Umbilical cord (tissue), 2 donors: ENCODE measurements at places on chromosomes 3 and 15.

DNA sequence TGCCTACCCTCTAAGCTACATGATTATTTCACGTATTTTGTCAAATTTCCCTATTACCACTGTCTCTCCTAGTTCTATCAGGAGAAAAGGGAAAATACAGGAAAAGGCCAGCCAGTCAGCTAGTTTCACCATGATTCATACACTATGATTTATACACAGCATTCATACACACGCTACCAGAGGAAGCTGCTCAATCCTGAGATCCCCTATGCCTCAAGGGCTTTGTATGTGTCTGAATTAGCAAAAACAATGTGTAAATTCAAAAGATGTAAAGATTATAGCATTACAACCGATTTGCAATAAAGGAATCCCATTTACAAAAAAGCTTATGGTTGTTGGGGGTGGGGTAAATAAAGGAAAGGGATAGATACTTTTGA, 3.1 kb upstream of the ACKR4 start:
- peak; percentile 46 for DNase-seq

DNA sequence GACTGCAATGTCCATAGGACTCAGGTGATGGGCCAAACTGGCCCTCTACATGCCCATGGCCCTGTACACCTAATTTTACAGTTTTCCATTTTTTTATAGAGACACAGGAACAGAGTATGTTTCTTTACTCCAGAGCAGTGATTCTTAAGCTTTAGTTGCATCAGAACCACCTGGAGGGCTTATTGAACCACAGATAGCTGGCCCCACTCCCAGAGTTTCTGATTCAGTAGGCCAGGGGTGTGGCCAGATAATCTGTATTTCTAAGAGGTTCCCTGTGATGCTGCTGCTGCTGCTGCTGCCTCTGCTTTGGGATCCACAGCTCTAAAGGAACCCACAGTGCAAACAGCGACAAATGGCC, 5.1 kb downstream of the RBP1 start:
- peak; percentile 91 for DNase-seq

- DNase-seq: no peak
Observed at GRCh38 chr15:37771465-37771864, 163.0 kb upstream of the TMCO5A start.

GRCh38 chr15:64452988-64453688, 7.2 kb upstream of the ZNF609 start:
- DNase-seq: no peak

- DNase-seq: no peak
Observed at GRCh38 chr15:38843051-38843501, 278.5 kb upstream of the RASGRP1 start.

GRCh38 chr3:164194842-164195241, 883.5 kb downstream of the SI start:
- DNase-seq: no peak

GRCh38 chr3:123075359-123075758, 8.5 kb downstream of the PDIA5 start:
- no peak for DNase-seq

- DNase-seq: no peak
Observed at GRCh38 chr3:117139681-117140080, 430.1 kb downstream of the TUSC7 start.

GRCh38 chr3:158802409-158803268, 785 bp downstream of the MFSD1 start:
- DNase-seq: no peak

- DNase-seq: peak; percentile 83
Observed at GRCh38 chr3:56839784-56840715, 38.3 kb upstream of the ARHGEF3 start.

DNA sequence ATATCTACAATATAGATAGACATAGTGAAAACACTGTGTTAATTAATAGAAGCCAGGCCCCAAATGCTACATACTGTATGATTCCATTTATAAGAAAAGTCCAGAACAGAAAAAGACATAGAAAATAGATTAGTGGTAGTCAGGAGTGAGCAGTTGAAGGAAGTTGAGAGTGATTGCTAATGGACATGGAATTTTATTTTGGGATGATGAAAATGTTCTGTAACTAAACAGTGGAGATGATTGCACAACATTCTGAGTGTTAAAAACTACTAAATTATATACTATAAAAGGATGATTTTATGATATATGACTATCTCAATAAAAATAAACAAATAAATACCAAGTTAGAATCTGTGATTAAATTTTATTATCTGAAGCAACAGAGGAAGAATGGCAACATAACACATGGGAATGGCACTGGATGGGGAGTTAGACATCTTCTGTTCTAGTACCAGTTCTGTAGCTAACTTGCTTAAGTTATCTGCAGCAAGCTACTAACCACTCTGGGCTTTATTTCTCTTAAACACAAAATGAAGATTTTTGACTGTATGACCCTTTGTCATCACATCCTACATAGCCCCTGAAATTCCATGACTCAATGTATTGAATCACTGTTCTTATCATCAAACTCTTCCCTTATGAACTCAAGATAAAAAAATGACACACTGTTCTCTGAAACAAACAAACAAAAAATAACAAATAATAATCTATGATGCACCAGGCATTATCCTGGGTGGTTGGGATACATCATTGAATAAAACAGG, 612.7 kb downstream of the TBL1XR1 start:
- DNase-seq: no peak

DNA sequence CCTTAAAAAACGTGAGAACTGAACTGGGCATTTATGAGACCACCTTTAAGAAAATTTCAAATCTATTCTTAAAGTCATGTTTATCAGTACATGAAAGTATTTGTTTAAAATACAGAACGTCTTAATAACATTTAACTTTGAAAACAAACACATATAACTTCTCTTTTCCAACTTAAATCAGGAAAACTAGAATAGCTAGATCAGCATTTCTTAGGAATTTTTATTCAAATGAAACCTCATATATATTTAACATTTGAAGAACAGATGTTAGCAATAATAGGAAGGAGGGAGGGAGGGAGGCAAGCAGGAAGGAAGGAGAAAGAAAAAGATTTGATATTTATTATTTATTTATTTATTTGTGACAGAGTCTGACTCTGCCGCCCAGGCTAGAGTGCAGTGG, 120.2 kb downstream of the NR1I2 start:
- no peak for DNase-seq

- no peak for DNase-seq
Observed at GRCh38 chr15:25251700-25252390, 187.0 kb downstream of the UBE3A start.
